ENCODE measurements at places on chromosomes 4 and X. TPM values are rescaled to one million over a fixed set of nuclear protein-coding genes. Genes with fewer than 3 reads are reported as not detected.

CT45A5 gene
- not detected for total RNA-seq

ADAMTS3 gene
- total RNA-seq, result 4.6 TPM

NXF2B gene
- not detected for total RNA-seq

PHF8 gene
- 35.6 TPM for total RNA-seq

CASP3 gene
- total RNA-seq, result 12.4 TPM

Data from ovary (tissue), 10 donors.